ENCODE measurements at places on chromosomes 5 and 9.

DNA sequence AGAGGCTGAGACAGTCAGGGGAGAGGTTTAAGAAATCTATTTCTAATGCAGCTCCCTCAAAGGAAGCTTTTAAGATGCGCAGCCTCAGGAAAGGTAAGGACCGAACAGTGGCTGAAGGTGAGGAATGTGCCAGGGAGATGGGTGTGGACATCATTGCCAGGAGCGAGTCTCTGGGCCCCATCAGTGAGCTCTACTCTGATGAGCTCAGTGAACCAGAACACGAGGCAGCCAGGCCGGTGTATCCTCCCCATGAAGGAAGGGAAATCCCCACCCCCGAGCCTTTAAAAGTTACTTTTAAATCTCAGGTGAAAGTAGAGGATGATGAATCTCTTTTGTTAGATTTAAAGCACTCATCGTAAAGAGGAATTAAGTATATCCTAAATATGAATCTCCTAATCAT is 8.2 kb downstream of the CAVIN4 start:
- no peak for DNase-seq

GRCh38 chr5:95649274-95649673 is 2.7 kb downstream of the RFESD start:
- DNase-seq = no peak

GRCh38 chr9:114126247-114127060 is 27.4 kb upstream of the KIF12 start:
- DNase-seq = no peak

DNA sequence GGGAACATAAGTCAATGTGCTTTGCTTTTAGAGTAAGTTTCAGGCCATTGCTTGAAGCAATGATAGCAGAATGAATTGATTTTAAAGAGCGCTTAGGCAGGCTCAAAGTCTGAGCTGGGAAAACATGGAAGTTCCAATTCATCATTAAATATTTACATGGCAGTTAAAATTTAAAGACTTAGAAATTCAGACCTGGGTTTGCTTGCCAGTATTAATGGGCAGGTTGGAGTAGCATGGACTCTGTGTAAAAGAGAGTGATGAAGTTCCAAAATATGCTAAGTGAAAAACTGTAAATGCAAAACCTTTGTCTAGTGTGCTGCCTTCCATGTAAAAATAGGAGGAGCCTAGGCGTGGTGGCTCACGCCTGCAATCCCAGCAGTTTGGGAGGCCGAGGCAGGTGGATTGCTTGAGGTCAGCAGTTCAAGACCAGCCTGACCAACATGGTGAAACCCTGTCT is 48.3 kb upstream of the PIK3R1 start:
- DNase-seq = no peak

GRCh38 chr5:175872287-175873087 is 1.1 kb downstream of the CPLX2 start:
- DNase-seq = no peak

DNA sequence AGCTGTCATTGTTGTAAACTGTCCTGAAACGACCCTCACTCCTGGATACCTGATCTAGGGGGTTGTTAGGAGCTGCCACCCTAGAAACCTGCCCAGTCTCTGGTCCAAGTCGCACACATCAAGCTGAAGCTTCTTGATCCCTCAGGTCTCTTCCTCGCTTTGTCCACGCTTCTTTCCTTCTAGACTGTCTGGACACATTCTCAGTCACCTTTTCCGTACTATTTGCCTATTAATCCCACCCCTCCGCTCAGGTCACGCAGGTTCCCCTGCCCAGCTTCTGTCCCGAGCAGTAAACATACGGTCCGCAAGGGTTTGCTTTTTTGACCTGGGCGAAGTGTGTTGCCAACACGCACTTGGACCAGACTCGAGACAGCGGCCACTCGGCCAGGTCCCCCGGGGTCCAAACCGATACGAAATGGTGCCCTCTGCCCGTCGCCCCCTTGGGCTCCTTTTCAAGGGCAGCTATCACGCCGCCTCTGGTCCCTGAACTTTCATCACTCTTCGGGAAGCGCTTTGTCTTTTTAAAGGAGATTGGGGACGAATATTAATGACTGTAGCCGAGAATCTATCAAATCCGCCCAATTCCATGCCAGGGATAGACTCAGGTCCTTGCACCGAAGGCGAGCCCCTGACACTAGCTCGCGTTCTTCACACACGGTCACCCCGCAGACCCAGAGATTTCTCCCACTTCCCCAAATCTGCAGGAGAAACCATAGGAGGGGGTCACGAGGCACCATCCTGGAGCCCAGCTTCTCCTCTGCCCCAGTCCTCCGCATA is 814 bp downstream of the PLCXD3 start:
- DNase-seq = no peak

GRCh38 chr9:115341426-115341825 is 223.5 kb upstream of the TNC start:
- no peak for DNase-seq

DNA sequence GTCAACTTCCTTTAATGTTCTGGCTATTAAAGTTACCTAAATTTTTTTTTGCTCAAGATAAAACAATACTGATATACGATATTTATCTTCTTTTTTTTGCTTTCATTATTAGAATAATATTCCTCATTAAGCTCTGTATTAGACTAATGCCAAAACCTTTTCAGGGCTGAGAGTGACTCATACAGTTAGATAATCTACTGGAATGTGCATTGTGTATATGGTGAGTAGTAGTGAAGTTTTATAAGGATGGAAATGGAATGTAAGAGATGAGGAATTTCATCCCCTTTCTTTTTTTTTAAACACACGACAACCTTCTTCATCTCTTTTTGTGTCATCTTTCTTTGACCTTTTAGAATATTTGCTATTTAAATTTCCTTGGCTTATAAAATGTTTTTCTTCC is 268.6 kb downstream of the ISL1 start:
- DNase-seq = no peak

- DNase-seq = peak; percentile 66
Measured at GRCh38 chr5:157172403-157172802, 6.3 kb upstream of the GARIN3 start.

DNA sequence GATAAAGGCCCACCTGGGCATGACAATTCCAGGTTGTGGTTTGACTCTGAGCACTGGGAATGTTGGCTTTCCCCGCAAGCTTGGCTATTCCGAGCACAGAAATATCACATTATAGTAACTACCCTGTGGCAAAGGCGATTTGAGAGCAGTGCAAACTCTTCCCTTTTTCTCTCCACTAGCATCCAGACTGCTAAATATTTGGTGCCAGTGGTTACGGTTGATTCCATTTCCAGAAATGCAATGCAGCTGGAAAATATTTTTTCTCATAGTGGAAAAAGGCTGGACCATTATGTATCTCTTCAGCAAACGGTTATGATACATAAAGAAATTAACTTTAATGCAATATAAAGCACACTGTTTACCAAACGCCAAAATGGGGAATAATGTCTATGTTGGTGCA is 158.0 kb downstream of the ENC1 start:
- no peak for DNase-seq

- DNase-seq = no peak
Measured at GRCh38 chr5:76383126-76383832, 19.8 kb upstream of the IQGAP2 start.

DNA sequence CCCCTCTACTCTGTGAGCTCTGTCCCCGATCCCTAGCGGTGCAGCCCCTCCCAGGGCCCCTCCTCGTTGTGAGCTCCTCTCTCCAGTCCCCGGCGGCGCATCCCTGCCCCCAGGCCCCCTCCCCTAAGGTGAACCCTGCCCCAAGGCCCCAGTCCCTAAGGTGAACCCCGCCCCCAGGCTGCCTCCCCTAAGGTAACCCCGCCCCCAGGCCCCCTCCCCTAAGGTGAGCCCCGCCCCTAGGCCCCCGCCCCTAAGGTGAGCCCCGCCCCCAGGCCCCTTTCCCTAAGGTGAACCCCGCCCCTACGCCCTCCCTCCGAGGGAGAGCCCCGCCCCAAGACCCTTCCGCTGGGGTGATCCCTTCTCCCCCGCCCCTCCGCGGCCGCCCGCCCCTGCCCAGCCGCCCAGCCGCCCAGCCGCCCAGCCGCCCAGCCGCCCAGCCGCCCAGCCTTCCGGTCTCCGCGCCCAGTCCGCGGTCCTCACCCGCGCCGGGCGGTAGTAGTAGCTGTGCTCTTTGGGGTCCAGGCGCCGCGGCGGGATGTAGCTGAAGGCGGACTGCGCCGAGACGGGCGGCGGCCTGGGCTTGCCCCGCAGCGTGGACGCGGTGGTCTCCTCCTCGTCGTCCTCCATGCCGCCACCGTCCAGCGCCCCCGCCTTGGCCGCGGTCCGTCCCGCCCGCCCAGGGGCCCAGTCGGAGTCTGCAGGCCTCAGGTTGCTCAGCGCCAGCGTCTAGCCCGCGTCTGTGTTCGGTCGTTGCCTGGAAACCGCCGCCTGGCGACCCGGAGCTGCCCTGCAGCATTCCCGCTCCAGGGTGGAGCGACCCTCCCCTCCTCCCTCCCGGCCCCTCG is at the start of gene CFAP90:
Gene CFAP90 (minus strand): TSS at position 739 of the 845 bp plus-strand sequence. CDS start 112 bp downstream, at position 627.
- DNase-seq = no peak

- DNase-seq = no peak
Measured at GRCh38 chr5:40599676-40600075, 80.0 kb upstream of the PTGER4 start.

- no peak for DNase-seq
Measured at GRCh38 chr5:22591461-22591860, 261.7 kb downstream of the CDH12 start.

DNA sequence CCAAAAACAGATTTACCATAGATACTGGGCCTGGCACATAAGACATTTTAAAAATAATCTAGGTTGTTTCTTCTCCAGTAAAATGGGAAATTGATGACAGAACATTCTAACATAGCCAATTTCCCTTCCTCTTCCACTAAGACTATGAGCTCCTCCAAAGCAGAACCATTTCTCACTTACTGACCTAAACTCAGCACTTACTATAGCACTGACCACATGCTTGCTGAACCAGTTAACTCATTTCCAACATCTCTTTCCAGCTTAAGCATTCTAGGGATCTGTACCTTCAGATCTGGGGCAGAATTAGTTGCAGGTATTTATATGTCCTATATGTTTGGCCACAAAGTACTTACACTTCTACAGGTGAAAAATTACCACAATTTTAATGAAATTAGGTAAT is 58.9 kb downstream of the TTC39B start:
- DNase-seq = no peak

GRCh38 chr5:3362606-3362910 is 233.1 kb upstream of the IRX1 start:
- DNase-seq = no peak

- no peak for DNase-seq
Measured at GRCh38 chr5:173591056-173591514, 25.4 kb downstream of the BOD1 start.

- no peak for DNase-seq
Measured at GRCh38 chr5:127649018-127649439, at the start of gene CTXN3. CTXN3 (plus strand) TSS chr5:127649082; CDS start chr5:127657522, 8,440 bp downstream.

GRCh38 chr5:122775550-122776542 is 966 bp downstream of the SNX2 start:
- no peak for DNase-seq

DNA sequence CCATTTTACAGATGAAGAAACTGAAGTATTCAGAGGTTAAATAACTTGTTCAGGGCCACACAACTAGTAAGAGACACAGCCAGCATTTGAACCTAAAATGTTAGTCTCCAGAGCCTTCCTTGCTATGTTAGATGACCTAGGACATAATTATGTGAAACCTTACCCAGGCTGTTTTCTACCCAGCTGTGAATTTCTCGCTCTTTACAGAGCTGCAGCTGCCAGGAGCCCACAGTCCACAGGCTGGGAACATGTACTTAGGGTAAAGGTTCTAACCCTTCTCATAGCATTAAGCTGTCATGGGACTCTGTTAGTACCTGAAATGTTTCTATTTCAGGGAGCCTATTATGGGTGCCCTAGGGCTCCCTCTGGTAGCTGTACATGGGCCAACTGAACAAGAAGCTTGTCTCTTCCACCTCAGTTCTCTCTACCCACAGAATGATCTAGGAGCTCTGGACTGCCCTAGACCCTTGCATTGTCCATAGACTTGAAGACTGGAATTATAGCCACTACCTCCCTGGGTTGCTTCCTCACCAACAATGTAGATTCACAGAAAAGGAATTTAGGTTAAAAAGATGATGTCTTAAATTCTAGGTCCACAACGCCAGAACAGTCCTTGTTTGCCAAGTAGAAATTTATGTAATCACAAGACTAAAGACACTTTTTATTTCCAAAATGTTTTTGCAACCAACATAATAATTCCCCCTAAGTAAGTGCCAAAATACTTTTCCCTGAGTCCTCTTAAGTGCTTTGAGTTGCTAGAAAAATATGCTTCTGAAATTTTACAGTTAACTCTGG is 262.9 kb downstream of the PIK3R1 start:
- DNase-seq = no peak

DNA sequence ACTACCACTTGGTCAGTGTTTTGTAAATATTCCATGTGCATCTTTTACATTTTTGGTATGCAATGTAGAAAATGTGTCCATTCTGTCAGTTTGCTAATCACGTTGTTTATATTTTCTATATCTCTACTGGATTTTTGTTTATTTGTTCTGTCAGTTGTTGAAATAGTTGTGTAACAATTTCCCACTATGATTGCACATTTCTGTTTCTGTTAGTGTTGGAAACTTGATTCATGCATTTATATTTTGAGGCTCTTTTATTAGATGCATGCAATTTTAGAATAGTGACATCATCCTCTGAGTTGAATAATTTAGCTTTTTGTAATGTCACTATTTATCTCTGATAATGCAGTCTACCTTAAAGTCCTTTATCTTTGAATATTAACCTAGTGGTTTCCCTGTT is 25.8 kb upstream of the LECT2 start:
- no peak for DNase-seq

- DNase-seq = no peak
Measured at GRCh38 chr9:134752471-134753168, 111.0 kb downstream of the COL5A1 start.

DNA sequence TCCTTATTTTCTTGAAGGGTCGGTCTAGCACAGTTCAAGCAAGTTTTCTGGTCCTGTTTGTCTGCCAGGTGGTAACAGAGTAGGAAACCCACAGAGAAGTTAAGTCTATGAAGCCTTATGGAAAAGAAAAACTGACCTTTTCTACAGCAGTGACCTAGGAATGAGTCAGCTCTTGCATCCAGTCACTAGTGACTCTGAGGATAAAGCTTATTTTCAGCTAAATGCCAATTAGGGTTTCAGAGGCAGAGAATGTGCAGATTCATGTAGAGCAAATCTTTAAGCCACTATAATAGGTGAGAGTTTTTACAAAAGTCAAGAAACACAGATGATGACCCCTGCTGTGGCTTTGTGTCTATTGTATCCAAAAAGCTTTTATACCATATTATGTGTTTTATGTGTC is 100.7 kb downstream of the CWC27 start:
- DNase-seq = no peak

GRCh38 chr9:37979844-37980243 is 75.9 kb upstream of the SLC25A51 start:
- DNase-seq = no peak

All from stimulated activated CD4-positive, alpha-beta T cell treated with anti-CD3 and anti-CD28 coated beads, Interleukin-1b, Interleukin-23, amount 100 ng/mL, for 1 hour (primary cell).